Renal cortex interstitium (tissue), 15 donors: ENCODE measurements at places on chromosomes 5 and 9.

GRCh38 chr5:166566725-166567124 lies 1724.7 kb upstream of the WWC1 start:
- no peak for DNase-seq

DNA sequence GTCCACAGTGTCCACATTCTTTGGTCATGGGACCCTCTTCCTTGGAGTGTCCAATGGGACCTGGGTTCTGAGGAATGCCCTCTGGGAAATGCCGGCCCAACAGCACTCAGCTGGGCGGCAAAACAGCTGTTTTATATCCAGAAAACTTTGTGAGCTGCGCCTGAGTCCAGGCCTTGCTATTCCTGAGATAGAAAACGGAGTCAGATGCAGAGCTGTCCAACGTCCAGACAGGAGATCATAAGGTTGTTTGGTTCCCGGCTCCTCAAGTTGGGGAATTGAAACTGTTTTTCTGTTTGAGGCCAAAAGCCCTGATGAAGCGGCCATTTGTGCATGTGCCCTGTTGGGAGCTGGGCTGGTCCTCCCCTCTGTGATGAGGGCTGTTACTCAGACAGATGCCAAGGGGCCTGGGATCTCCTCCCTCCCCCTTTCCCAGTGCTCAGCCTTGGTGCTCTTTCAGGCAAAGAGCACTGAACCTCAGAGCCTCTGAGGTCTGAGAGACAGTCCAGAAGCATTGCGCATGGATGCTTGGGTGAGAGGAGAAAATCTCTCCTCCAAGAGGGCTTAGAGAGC lies 66.6 kb upstream of the GARNL3 start:
- no peak for DNase-seq

GRCh38 chr9:81182431-81182830 lies 506.9 kb downstream of the TLE1 start:
- no peak for DNase-seq

DNA sequence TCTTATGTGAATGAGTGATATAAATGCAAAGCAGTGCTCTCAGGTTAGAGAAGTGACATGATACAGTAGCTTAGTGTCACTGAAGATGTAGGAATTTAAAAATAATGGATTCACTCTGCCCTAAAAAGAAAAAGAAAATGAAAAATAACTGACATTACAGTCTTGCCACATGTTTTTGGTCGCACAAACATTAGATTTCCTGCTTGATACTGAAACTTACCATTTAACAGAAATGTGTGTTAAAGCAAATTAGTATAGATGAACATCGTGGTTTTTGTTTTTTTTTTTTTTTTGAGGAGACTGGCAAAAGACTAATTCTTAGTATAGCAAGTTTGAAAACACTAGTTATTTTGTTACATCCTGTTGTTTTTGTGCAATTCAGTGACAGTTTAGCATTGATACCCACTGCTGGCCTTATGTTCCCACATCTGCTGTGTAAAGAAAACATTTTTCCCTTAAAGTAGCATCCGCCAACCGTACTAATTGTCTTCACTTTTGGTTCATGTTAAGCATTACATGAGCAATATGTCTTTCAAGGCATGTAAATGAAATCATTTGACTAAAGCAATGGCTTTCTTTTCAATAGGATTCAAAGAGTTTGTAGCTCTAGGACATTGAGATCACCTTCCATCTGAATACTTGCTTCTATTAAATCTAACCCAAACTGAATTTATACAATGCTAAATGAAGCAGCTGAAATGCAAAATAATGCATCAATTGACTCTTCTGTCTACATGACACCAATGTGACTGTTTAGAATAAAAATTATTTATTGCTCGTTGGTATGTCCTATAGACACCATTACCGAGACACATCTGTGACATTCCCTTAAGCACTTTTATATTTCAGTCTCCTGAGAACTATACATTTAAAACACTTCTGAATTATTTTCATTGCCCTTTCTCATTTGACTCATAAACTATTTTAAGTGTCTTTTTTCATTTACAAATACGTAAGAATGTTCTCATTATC lies 859.1 kb downstream of the MAT2B start:
- DNase-seq, result no peak

GRCh38 chr5:77709340-77709739 lies 66.8 kb downstream of the TBCA start:
- DNase-seq, result no peak

DNA sequence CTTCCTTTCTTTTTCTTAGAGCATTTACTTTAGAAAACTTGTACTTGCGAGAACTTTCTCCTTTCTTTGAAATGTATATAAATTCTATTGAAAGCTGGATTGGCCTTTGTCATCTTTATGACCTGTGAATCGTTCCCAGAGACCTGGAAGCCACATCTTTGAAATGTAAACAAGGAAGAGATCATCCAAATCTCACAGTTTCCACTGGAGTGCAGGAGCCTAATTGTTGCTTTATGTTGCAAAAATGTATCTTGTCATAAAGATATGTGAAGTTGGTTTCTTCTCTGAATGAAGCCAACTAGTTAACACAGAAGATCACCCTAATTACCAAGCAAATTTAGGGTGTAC lies 1101.8 kb downstream of the TAF11L14 start:
- no peak for DNase-seq

DNA sequence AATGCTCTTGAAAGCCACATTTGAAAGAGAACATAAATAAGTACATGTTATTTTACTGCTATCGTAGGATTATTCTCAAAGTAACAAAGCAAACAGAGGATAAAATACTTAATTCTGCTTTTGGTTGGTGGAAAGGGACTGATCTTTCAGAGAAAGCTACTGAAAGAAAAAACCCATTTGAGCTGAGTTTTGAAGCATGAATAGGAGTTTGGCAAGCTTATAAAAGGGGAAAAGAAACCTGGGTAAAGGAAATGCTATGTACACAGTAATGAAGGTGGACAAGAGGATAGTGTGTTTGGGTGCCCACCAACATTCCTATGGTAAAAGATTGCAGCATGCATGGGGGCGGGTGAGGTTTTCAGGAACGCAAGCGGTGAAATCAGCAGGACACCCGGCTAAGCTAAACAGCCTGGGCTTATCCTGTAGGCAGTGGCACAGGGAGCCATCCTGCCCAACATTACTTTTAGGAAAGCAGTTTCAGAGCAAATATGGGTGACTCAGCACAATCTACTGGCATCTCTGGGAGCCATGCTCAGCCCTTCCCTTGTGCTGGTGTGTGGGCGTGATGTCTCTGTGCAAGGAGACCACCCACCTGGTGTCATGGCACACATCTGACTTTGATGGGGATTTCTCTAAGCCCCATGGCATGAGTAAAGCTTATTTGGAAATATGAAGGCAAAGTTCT lies 673.9 kb upstream of the KLF4 start:
- DNase-seq, result no peak

GRCh38 chr5:115695310-115695880 lies 69.6 kb upstream of the TMED7 start:
- no peak for DNase-seq

DNA sequence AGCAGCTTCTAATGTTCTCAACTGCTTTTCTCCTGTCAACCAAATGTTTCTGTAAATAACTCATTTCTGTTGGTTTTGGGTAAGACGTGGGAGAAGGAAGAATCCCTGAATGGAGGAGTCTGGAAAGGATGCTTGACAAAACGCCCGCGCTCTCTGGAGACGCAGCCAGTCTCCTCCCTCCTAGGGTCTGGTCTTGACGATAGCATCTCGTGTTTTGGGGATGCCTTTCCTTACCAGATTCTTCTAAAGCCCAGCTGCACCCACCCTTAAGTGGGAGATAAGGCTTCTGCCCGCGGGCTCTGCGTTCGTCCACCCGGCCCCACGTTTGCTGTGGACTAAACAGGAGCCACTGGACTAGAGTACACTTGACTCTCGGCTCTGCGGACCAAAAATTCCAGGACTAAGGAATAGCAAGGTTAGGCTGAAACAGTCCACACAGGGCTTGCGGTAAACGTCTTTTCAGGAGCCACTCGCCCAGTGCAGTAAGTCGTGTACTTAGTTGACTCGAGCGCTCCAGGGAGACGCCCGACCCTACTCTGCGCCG lies 491 bp upstream of the CTSL start:
- no peak for DNase-seq

DNA sequence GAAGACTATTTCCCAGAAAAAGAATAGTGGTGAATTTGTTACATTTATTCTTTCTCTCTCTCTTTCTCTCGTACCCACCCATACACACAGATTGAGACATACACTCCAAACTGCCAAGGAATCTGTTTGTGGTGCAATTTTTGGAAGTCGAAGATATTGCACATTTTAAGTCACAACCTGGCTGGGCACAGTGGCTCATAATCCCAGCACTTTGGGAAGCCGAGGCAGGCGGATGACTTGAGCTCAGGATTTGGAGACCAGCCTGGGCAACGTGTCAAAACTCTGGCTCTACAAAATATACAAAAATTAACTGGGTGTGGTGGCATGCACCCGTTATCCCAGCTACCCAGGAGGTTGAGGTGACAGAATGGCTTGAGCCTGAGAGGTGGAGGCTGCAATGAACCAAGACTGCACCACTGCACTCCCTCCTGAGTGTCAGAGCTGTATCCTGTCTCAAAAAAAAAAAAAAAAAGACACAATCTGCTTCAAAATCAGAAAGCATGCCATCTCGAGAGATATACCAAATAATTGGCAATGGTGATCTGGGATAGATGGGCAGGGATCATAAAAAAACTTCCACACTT lies 19.2 kb upstream of the PLIN2 start:
- DNase-seq, result no peak

GRCh38 chr5:56168066-56168478 lies 65.1 kb downstream of the ANKRD55 start:
- DNase-seq, result no peak

DNA sequence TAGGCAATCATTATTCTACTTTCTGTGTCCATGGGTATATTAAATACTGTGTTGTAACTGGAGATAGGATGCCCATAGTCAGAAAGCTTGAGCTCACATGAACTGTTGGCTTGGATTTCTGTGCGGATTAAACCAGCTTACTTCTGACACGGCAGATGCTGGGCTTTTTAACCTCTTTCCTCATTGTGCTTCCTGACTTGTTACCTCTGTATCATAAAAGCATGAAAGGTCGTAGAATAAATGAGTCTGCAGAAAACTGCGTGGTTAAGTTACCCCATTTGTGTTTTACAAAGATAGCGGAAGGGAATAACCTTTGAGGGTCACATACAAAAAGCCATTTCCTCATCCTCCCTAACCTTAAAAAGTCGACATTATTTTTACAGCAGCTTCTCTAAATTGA lies 199.5 kb upstream of the DMRT1 start:
- DNase-seq, result no peak

DNA sequence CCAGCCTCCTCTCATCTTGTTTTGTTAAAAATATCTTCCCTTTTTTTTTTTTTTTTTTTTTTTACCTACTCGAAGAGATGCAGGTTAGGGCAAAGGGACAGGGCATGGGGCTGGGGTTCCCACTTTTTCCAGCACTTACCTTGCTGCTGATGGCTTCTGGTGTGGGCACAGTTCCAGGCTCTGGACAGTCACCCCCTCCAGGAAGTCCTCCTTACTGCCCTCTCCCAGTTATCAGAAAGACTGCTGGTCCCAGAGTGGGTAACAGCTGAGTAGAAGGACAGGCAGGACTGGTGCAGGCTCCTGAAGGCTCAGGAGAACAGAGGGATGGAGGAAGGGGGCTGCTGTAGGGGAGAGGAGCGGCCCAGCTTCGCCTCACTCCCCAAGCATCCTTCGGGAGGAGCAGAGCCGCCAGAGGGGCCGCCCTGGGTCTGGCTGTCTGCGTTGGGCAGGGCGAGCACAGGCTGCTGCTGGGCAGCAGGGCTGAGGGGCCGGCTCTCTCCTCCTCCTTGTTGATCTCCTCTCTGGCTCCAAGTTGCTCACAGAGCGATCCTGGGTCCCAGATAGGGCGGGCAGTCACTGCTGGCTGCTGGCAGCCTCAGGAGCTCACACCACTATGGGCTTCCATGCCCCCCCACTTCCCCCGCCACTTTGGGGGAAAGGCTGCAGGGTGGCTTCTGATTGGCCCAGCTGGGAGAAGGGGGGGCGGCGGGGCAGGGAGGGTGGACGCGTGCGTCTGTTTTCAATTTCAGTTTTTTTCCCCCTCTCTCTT lies at the start of gene PDGFRB:
PDGFRB (minus strand) TSS at position 588 of the 769 bp plus-strand sequence. CDS start 18,798 bp downstream, outside the sequence.
- DNase-seq, result no peak

DNA sequence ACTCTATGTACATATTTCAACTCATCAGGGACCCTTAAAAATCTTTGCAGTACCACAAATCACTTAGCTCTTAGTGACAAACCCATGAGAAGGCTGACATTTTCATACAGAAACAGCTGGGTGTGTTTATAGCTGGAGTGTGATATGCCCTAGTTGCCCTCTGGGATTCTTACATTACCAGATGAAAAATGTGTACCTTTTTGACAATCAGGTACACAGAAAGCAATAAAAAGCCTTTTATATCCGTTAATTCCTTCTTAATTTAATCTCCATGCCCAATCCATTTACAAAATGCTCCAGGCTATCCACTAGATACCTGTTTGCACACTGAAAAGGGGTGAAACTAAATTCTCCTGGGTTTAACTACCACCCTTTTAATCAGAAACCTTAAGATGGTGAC lies 222.9 kb downstream of the KIAA0825 start:
- DNase-seq, result no peak
